ENCODE measurements at places on chromosomes 5 and 9.

DNA sequence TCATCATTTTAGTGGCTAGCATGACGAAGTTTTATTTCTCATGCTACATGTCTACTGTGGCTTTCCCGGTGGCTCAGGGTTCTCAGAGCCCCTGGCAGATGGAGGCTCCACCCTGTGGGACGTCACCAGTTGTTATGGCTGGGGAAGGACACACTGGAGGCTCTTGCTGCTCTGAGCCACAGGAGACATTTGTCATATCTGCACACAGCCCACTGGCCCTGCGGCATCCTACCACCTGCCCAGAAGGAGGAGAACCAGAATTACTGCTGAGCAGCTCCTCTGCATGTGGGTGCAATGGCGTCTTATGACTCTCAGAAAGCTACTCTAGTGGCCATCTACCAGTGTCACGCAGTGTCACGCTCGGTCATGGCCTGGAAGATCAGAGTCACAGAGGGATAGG, 6.6 kb downstream of the OR13J1 start:
- no peak for DNase-seq

- DNase-seq = no peak
Observed at GRCh38 chr5:11494340-11494739, 409.9 kb downstream of the CTNND2 start.

GRCh38 chr5:78482948-78483347, 122.5 kb downstream of the SCAMP1 start:
- no peak for DNase-seq

- DNase-seq = no peak
Observed at GRCh38 chr5:143014017-143014651, 244.0 kb downstream of the ARHGAP26 start.

- DNase-seq = no peak
Observed at GRCh38 chr5:150782850-150783249, 4.3 kb downstream of the SMIM3 start.

- peak; percentile 68 for DNase-seq
Observed at GRCh38 chr5:98096155-98096554, 677.3 kb upstream of the RGMB start.

DNA sequence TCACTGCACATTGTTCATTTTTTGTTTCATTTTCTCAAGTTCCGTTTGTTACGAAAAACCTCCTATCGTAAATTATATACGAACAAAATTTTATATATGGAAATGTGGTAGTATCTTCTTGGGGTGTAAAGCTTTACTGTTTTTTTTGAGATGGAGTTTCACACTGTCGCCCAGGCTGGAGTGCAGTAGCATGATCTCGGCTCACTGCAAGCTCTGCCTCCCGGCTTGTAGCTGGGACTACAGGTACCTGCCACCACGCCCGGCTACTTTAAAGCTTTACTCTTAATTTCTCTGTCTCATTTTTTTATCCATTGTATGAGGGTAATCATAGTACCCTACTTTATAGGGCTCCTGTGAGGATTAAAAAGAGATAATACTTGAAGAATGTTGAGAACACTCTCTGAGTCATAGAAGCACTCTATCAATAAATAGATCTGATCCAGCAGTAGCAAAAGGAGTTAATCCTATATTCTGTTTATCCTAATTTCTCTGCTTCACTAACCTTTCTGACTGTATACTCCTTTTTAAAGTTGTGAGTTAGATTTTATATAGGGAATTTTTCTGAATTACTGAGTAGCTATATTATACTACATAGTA, 5.6 kb upstream of the LRRC70 start:
- DNase-seq = no peak

DNA sequence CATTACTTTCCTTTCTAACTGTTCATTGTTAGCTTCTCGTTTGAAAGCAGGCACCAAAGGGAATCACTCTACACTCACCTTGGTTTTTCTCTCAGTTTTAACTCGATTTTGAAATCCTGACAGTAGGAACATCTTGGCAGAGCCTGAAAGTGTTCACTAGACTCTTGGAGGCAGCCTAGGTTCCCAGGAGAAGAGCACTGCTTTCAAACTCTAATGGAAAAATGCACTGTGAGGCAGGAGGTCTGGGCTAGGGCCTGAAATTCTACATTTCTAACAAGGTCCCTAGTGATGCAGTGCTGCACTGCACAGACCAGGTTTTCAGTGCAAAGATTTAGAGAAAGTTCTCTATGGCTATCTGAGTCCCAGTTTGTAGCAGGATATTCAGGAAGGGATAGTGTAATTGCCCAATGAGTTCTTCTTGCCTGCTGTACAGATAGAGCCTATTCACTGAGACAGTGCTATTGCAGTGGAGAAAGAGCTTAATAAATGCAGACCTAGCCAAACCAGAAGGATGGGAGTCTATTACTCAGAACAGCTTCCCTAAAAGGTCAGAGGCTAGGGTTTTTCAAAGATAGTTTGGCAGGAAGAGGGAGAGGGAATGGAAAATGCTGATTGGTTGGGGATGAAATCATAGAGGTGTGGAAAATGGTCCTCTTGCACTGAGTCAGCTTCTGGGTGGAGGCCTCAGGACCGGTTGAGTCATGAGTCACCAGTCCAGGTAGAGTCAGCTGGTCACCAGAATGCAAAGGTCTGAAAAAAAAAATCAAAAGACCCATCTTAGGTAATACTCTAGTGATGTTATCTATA, 153.9 kb downstream of the GPBP1 start:
- DNase-seq = no peak
